Stimulated activated CD8-positive, alpha-beta memory T cell treated with anti-CD3 and anti-CD28 coated beads, Interleukin-7, amount 100 ng/mL, for 24 hours (primary cell): ENCODE measurements at places on chromosomes 5 and 9.

DNA sequence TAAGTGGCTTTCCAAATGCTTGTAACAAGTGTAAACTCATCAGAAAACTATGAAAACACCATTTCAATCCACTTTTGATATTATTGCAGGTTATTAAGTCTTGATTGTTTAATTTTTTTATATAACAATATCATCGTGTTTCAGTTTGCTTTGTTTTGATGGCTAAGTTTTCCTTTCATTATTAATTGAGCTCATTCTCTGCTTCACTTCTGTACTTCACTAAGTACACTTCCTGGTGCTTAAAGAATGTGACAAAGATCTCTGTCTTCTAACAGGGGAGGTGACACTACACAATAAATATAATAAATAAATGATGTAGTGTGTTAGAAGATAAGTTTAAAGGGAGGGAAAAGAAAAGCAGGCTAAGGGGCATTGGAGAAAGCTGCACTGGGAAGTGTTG, 13.0 kb upstream of the RAD23B start:
- DNase-seq = no peak

- DNase-seq = no peak
Observed at GRCh38 chr9:20023210-20023905, 234.5 kb upstream of the SLC24A2 start.

- no peak for DNase-seq
Observed at GRCh38 chr9:32581512-32582143, 8.7 kb upstream of the NDUFB6 start.

GRCh38 chr5:32504989-32505596, 60.6 kb upstream of the ZFR start:
- no peak for DNase-seq

DNA sequence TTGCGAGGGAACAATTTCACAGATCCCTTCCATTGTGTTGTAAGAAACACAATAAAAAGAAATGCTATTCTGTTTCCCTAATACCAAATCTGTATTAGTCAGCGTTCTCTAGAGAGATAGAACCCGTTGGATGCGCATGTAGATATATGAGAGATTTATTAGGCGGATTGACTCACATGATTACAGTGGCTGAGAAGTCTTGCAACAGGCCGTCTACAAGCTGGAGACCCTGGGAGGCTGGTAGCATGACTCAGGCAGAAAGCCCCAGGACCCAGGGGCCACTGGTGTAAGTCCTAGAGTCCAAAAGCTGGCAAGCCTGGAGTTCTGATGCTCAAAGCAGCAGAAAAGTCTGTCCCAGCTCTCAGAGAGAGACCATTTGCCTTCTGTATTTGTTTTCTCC, 18.4 kb upstream of the IL17B start:
- no peak for DNase-seq

- DNase-seq = no peak
Observed at GRCh38 chr5:22928821-22929482, 75.8 kb upstream of the CDH12 start.

GRCh38 chr5:42403236-42403635, 20.0 kb upstream of the GHR start:
- no peak for DNase-seq

- DNase-seq = no peak
Observed at GRCh38 chr5:168286386-168286785, 5.1 kb upstream of the WWC1 start.

GRCh38 chr5:155049569-155050383, 36.2 kb downstream of the KIF4B start:
- no peak for DNase-seq

GRCh38 chr9:92476962-92477361, 5.3 kb downstream of the ASPN start:
- no peak for DNase-seq

GRCh38 chr5:82809420-82810143, 267.6 kb downstream of the TMEM167A start:
- DNase-seq = no peak

DNA sequence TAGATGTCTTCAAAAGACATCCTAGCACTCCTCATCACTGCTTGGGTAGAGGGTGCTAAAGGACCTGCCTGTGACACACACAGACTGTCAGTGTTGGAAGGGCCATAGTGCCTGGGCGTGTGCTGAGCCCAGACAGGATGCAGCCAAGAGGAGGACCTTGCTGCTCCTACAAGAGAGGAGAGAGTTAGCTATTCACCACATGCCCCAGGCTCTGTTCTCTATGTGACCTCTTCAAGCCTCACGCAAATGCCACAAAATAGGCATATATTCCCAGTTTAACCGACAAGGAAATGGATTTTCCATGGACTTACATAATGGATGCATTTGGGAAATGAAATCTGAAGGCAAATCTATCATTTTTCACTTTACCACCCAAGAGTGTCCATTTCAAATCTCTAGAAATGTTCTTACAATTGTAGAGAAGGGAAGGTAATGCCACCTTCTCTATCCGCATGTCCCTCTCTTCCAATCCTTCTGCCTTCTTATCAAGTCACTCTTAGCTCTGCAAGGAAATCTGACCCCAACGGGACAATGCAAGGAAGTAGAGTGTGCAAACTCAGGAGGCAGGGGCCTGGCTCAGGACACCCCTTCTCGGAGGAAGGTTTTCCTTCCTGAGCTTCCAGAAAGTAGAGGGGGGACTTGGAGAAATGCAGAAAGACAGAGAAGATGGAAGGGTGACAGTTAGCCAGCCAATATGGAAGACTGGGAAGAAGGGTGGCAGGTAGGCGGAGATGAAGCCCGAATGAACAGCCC, 49.5 kb downstream of the TRIM32 start:
- DNase-seq = no peak

DNA sequence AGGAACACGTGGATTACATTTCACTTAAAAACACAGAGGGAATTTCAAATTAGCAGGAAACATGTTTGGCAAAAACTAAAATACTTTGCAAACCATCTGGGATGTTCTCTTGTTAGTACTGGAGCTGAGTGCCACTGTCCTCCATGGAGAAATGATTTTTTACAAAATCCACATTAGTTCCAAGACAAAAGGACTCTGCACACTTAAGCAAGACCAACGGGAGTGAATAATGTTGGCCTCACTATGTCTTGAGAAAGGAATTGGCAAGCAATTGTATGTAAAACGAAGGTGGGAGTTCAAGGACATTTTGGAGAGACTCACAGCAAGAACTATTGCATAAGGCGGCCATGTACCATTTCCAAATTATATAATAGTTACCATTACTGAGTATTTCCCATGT, 547.5 kb downstream of the EBF1 start:
- no peak for DNase-seq

DNA sequence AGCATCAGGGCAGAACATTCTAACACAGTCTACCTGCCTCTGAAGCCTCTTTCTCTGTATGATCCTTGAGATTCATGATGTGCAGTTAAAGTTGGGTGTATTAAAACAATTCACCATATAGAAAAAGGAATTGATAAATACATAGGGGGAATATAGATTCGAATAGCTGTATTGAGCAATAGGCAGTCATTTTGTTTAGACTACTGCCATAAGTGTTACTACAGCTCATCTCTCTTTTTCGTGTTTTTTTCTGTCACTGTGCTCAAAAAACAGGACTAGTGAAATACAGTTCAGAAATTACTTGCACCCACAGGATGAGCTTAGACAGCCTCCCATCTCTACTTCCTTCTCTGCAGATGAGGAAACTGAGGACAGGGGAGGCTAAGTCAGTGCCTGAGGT, 144.6 kb upstream of the FBN2 start:
- no peak for DNase-seq

DNA sequence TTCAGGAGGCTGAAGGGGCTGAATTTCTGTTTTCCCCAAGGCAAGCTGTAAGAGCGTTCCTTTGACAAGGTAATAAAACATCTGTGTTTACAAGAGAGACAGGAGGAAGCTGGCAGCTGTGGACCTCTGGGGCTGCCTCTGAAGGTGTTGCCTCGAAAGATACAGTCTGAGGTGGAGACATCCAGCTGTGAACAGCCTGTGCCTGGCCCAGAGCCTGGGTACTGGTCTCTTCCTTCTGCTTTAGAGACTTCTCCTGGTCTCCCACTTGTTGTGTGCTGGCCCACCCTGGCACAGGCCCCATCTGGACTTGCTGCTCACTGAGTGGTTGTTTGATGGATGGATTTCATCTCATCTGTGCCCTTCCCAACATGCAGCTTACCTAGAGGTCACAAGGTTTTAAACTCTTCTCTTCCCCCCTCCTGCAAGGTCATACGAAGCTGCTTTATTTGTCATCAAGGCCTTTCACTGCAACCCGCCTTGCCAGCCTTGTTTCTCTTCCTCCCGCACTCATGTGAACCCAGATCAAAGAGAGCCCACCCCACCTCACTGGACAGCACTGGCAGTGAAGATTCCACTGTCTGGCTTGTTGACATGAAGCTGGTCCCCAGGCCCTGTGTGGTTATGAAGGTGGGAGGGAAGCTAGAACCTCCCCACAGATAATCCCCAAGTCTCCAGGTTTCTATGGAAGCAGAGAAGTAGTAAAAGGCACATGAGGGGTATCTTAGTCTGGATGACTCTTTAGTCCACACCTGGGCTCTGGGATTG, 35.0 kb upstream of the ALDH1B1 start:
- no peak for DNase-seq

DNA sequence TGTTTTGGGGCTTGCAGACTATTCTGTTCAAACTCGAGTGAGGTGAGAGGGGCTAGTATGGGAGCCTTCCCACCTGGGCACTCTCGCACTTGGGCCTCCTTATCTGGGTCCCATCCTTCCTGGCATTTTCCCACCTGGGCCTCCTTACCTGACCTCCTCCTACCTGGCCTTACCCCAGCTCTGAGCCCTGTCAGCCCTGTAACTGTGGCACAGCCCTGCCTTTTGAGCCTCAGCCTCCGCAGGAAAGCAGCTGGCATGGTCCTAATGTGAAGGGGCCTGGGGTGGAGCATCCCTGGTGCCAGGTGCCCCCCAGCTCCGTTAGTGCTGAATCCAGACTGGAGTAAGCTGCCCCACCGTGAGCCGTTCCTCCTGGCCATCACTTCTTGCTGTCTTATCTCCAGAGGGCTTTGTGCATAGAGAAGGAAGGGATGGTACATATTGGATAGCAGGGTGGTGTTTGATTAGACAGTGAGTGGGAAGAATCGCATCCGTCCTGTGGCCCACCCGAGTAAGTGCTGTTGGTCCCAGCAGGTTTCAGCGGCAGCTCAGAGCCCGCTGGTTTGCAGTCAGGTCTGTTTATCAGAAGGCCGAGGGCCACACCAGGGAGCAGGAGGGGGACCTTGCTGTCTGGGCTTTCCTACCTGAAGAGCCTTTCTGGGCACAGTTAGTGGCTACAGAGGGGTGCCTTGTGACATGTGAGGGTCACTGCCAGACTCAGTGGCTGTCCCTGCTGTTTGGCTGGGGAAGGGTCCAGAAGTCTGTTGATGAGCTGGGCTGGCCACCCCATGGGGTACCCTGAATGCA, 76.5 kb downstream of the WNK2 start:
- no peak for DNase-seq

DNA sequence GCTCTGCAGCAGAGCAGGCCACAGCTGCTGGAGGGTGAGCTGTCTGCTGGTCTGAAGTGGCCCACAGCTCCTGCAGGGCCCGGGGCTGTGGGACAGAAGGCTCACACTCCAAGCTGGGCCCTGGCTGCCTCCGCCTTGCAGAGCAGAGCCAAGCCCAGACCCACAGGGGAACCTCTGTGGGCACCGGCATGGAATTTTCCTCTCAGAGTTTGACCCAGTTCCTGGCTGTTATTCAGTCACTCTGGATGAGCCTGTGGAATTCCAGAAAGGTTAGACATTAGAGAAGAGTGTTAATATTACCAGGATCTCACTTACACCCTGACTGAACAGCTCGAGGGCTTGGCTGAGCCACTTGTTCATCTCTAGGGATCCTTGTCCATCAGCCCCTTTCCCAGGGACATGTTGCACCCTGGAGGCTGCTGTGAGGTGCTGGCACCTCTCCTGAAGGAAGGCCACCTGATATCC, 17.5 kb downstream of the IL9 start:
- no peak for DNase-seq

- no peak for DNase-seq
Observed at GRCh38 chr5:76278261-76278789, 124.8 kb upstream of the IQGAP2 start.

DNA sequence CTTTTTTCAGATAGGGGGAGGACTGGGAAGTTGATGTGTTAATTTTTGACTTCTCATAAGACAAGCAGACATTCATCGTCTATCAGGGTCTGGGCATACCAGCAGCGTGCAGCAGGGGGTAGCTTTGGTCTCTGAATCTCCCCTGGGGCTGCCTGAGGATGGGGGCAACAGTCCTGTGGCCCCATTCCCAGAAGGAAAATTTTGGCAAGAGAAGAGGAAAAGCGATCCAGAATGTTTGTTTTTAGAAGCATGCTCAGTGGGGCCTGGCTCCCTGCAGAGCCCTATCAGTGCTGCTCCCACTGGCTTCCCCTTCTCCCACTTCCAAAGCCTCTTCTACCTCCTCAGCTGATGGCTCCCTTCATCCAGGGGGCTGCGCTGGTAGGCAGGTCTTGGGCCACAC, 194.8 kb upstream of the IL12B start:
- no peak for DNase-seq
